ENCODE measurements at places on chromosomes 16 and 17.

GRCh38 chr16:48617711-48618148, 7.8 kb upstream of the N4BP1 start:
- DNase-seq, result peak; percentile 10

DNA sequence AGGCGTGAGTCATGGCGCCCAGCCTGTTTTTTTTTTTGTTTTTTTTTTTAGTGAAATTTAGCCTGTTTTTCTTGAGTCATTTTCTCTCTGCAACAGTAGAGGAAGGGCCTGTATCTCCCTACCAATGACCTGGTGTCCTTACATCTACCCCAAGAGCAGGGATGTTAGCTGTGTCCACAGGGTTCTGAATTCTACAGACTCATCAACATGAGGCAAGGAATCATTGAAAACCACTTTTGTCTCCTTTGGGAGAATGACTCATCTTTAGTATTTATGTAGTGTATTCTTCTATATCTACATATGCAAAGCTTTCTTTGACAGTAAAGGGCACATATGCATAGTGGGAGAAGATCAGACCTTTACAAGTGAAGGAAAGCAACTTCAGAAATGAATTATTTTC, 105.3 kb downstream of the SPECC1 start:
- DNase-seq, result no peak

GRCh38 chr17:75219815-75220214, 14.3 kb downstream of the NUP85 start:
- no peak for DNase-seq

- DNase-seq, result no peak
These were observed 571.4 kb upstream of the SALL1 start for GRCh38 chr16:51722467-51722866.

GRCh38 chr17:82686366-82687324, 11.9 kb downstream of the RAB40B start:
- DNase-seq, result no peak

GRCh38 chr16:68936736-68937631, 93.7 kb downstream of the TANGO6 start:
- DNase-seq, result no peak

DNA sequence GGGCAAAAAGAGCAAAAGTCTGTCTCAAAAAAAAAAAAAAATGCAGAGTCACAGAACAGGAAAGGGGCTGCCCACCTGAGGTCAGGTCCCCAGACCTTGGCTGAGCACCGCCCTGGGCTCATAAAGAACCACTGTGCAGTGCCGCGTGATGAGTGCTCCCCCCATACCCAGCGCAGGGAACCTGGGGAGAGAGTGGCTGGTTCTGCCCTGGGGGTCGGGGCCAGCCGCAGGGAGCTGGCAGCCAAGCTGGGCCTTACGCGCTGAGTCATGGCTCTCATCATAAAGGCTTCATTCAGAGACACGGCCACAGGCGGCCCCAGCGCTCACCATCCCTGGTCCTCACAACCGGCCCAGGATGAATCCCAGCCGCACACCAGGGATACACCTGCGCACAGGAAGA, 80.7 kb downstream of the RAB11FIP4 start:
- DNase-seq, result no peak

- no peak for DNase-seq
These were observed 15.6 kb downstream of the PMP22 start for GRCh38 chr17:15249487-15249886.

DNA sequence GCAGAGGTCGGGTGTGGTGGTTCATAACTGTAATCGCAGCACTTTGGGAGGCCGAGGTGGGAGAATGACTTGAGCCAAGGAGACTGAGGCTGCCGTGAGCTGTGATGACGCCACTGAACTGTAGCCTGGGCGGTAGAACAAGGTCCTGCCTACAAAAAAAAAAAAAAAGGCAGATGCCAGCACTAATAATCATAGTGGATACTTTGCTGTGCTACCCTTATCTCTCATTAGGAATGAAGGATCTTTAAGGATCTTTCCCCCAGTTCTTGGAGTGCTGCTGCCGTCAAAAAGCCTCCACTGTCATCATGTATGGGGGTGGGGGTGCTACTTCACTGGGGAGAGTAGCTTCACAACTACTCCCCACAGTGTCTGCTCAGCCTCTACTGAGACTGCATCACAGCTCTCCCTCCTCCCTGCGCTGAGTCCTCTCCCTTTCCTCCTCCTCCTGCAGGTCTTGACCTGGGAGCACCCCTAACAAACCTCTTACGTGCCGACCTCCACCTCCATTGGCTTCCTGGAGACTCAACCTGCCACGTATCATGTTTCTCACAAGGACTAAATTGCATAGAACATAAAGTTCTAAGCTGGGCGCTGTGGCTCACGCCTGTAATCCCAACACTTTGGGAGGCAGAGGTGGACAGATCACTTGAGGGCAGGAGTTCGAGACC, 24.4 kb upstream of the ST6GALNAC1 start:
- no peak for DNase-seq

DNA sequence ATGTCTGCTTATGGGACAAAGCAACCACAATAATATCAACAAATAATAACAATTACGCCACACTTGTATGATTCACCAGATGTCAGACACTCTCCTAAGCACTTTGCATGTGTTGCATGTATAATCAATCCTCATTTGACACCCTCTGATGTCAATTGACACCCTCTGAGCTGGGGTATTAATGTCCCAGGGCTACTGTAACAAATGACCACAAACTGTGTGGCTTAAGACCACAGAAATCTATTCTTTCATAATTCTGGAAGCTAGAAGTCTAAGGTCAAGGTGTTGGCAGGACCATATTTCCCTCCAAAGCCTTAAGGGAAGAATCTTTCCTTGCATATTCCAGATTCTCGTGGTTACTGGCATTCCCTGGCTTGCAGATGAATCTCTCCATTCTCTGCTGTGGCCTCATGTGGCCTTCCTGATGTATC, 112.7 kb downstream of the NPIPB5 start:
- no peak for DNase-seq

DNA sequence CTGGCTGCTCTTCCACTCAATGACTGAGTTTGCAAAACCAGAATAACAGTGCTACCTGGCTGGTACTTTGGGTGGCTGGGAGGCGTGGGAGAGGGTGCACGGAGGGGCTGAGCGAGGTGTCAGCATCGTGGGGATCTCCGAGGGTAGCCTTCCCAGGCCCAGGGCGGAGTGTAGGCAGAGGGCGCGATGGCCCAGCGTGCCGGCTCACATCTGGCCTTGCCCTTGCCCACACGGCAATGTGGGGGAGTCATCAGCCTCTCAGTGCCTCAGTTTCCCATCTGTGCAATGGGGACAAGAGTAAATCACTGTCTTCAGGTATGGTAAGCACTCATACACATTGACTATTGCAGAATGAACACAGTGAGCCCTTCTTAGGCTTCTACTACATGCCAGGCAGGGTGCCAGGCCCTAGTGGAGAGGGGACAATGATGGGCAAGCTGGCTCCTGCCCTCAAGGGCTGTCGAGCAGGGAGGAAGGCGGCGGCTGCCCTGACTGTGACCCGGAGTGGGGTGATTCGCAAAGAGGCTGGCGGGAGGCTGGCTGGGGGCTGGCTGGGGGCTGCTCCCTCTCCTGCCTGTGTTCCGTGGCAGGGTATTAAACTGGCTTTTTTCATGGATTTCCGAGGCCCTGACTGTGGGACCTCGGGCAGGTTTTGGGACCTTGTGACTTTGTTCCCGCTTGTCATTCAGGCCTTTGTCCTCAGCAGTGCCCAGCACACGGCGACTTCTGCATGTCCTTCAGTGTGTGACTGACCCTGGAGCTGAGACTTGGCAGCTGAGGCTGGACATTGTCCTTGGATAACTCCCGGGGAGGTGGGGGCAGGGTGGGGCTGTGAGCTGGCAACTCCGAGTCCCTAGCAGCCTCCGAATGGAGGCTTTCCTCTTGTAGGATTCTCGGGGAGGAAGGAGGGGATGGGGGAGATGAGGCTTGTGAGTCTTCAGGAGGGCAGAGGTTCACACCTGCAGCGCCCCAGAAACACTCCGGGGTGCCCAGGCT, 243.1 kb downstream of the SEC14L1 start:
- peak; percentile 29 for DNase-seq

DNA sequence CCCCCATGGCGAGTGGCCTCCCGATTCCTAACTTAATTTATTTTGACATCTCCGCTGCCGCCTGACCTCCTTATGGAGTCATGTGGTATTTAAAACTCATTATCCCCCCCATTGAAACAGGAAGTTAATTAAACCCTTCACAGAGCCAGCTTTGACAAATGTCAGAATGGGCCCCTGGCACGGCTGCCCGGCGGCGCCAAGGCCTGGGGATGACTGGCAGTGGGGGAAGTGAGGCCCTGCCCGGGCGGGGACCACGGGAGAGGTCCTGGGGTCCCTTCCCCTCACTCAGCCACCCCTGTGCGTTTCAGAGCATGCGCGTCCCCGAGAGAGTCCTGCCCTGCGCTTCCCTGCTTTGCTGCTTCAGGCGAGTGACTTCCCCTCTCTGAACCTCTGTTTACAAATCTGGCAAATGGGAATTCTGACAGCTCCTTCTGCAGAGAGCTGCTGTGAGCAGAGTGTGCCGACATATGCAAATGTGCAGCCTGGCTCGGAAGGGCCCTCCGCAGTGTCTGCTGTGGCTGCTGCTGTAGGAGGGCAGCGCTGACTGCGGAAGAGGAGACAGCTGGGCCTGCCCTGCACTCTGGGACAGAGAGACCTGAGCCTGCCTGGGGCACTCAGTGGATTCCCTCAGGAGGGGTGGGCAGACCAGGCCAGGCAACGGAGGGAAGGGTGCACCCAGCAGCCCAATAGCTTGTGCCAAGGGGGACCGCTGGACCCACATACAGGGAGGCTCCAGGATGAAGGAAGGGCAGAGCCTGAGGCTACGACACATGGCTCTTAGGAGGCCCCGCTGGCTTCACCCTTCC, 4.4 kb upstream of the ZFPM1 start:
- peak; percentile 18 for DNase-seq

DNA sequence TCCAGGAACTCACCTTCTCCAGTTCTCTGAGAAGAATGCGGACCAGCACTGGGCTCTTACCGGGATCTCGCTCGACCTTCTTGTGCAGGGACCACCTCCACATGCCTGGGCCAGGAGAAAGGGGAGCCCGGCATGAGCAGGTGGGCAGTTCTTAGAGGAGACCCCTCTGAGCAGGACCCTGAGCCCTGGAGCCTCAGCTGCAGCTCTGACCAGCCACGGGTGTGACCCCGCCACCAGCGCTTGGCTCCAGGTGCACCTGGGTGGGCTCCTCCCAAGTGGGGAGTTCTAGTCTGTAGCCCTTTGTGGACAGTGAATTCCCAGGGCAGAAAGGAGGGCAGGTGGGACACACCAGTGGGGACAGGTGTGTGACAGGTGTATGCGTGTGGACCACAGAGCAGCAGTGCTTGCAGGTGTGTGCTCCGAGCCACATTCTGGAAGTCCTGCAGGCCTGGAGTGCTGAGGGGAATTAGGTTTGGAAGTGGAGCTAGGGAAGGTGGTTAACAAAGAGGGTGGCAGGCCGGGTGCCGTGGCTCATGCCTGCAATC, 28.9 kb downstream of the PIK3R6 start:
- no peak for DNase-seq

- DNase-seq, result no peak
These were observed 17.2 kb upstream of the ATP2A3 start for GRCh38 chr17:3981455-3981854.
